Stimulated activated CD8-positive, alpha-beta memory T cell treated with anti-CD3 and anti-CD28 coated beads, Interleukin-4, amount 100 ng/mL, for 1 hour (primary cell): ENCODE measurements at places on chromosomes 7 and 10.

DNA sequence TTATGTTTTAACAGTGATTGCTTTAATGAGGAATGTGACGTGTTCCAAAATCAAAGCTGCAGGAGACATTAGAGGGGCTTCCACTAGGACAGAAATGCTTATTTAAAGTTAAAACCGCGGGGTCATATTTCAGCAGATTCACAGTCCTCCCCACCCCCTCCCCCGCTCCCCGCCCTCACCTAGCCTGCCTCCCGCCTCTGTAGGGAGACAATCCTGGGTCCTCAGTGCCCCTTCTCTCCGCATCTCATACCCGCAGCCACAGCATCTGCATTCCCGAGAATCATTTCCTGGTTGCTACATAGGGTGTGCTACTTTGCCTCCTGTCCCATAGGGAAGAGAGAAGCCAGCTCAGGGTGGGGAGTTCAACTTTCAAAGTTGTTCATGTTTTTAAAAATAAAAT lies 3.1 kb upstream of the DRGX start:
- no peak for DNase-seq

DNA sequence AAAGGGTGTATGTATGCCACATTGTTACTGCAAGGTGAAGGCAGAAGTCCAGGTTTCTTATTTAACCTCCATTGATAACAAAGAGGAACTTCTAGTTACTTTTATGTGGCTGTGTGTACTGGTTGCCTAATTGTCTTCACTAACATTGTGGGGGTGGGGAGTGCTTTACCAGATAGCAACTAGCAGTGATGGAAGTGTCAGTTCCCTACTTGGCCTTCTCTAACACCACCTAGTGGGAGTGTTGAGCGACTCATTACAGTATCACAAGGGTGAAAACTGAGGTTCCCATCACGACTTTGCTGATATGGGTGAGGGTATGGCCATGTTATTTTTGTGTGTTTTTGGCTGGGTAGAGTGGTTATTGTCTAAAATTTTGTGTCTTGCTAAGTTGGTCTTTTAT lies 274.4 kb downstream of the THSD7A start:
- DNase-seq = no peak

DNA sequence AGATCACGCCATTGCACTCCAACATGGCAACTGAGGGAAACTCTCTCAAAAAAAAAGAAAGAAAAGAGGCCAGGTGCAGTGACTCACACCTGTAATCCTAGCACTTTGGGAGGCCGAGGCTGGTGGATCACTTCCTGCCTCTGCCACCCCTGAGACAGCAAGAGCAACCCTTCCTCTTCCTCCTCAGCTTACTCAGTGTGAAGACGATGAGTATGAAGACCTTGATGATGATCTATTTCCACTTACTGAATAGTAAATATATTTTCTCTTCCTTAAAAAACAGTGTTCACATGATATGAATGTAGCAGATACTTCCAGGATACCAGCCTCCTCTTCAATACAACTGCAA lies 2.1 kb upstream of the ZKSCAN1 start:
- DNase-seq = no peak

- DNase-seq = no peak
These were observed 89.8 kb downstream of the GLRX3 start for GRCh38 chr10:130226012-130226411.

GRCh38 chr10:102461187-102462054 lies 10.1 kb upstream of the C10orf95 start:
- DNase-seq = peak; percentile 84

- no peak for DNase-seq
These were observed 22.7 kb downstream of the JAZF1 start for GRCh38 chr7:28157831-28158416.

DNA sequence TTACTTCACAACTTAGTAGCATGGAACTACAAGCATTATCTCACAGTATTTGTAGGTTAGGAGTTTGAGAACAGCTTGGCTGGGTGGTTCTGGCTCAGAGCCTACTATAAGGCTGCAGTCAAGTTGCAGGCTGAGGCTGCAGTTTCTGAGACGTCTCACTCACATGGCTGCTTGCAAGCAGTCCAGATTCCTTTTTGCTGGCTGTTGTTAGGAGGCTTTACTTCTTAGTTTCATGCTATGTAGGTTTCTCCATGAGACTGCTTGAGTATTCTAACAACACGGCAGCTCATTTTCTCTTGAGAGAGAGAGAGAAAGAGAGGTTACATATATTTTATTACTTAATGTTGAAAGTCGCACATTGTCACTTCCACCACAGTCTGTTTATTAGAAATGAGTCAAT lies 1073.9 kb downstream of the NXPH1 start:
- no peak for DNase-seq

GRCh38 chr7:111364413-111364812 lies 197.9 kb downstream of the IMMP2L start:
- no peak for DNase-seq

GRCh38 chr7:117025891-117026290 lies 72.6 kb downstream of the ST7 start:
- DNase-seq = no peak

DNA sequence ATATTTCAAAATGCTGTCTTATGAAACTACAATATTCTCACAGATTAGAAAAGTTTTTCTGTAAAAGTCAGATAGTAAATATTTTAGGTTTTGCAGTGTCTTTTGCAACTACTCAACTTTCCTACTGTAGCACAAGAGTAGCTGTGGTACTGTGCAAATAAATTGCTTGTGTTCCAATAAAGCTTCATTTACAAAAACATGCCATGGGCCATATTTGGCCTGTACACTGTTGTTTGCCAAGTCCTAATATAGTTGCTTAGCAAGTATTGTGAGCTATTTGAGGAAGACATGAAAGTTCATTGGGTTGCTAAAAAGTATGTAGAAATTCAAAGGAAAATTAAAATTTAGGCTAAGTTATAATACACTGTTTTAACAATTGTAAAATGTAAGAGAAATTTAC lies 80.0 kb downstream of the TFPI2 start:
- no peak for DNase-seq

GRCh38 chr7:895451-896052 lies 19.2 kb downstream of the GET4 start:
- DNase-seq = no peak

- DNase-seq = no peak
These were observed 10.7 kb downstream of the DPYSL4 start for GRCh38 chr10:132197271-132198067.
